ENCODE measurements at places on chromosomes 1 and 21. TPM values are rescaled to one million over a fixed set of nuclear protein-coding genes. Genes with fewer than 3 reads are reported as not detected.
A peak's percentile ranks its signal among the peaks of the same experiment; 100 is the strongest.

Gene C8A
- 0.13 TPM for polyA plus RNA-seq

DNA sequence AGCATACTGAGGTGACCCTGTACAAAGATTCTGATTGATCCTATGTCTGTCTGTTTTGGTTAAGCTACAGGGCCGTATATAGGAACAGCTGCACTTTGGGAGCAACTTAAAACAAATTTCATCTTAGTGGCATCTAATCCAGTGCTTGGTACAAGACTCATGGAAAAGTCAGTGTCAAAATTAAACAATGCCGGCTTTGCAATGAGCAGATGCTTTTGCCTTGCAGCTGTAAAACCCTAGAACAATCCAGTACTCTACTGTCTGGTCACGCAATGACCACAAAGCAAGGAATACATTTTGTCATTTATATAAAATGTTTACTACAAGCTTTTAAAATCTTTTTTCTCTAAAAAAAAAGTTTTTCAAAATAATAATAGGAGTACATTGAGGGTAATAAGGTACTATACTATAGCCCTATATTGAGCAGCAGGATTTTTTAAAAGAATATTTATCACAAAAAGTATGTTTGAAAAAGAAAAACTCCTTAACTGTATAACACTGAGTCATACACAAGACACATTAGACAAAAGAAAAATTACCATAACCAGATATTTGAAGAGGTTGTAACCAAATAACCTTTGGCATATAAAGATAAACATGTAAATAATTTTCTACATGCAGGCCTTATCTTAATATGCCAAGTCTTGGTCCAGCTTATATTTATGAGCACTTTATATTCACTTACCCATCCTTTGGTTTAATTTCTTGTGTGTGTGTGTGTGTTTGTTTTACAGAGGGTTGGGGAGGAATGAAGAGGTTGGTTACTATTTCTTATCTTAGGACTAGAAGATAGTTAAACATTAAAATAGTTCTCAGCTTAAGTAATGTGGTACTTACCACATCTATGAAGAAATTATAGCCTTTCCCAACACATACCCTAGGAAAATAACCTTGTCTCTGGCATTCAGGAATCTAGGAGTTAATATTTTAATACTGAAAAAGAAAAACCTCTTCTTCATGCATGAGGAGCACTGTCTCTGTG is 262.3 kb downstream of the FAF1 start:
- no peaks in the 10 kb centered on the region for H3K36me3 ChIP-seq
- no peaks in the 10 kb centered on the region for H3K4me1 ChIP-seq
- peak; percentile 47 for DNase-seq
- no peaks in the 10 kb centered on the region for H3K27me3 ChIP-seq

Gene AADACL4
- polyA plus RNA-seq: not detected

Gene SNX7
- polyA plus RNA-seq: 37.8 TPM

Gene CITED4
- polyA plus RNA-seq: not detected

DNA sequence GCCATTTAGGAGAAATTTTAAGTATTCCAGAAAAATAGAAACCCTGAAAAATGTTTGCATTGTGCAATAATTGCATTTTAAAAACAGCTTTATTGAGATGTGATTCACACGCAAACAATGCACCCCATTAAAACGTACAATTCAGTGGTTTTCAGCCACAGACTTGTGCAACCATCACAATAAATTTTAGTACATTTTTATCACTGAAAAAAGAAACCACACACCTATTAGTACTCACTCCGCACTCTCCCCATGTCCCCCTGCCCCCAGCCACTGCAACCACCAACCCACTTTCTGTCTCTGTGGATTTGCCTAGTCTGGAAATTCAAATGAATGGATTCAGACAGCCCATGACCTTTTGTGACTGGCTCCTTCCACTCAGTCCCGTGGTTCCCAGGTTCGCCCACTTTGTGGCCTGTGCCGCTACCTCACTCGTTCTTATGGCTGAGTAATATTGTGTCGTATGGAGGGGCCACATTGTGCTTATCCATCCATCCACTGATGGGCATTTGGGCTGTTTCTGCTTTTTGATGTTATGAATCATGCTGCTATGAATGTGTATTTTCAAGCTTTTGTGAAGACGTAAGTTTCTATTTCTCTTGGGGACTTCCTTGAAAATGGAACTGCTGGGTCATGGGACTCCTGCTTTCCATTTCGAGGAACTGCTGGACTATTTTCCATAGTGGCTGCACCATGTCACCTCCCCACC is 147.7 kb upstream of the ARHGEF16 start:
- H3K4me1 ChIP-seq: no peaks in the 10 kb centered on the region
- H3K36me3 ChIP-seq: no peaks in the 10 kb centered on the region
- no peaks in the 10 kb centered on the region for H3K27me3 ChIP-seq
- H3K4me3 ChIP-seq: no peak overlapping the region

DNA sequence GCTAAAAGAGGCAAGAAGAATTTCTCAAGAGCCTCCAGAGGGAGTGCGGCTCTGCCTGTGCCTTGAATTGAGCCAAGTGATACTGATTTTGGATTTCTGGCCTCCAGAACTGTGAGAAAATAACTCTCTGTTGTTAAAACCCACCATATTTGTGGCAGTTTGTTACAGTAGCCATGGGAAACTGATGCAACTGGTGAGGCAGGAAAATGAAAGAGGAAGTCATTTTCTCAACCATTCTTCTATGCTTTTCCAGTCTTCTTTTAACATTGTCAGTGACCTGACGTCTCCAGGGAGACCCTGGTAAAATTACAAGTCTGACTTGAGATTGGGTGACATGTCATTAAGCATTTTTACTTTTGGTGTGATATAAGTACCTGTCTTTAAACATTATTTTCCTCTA is 5.8 kb downstream of the OR6P1 start:
- H3K27me3 ChIP-seq: no peaks in the 10 kb centered on the region
- DNase-seq: no peak
- no peaks in the 10 kb centered on the region for H3K4me1 ChIP-seq
- H3K4me3 ChIP-seq: no peak overlapping the region
- no peaks in the 10 kb centered on the region for H3K36me3 ChIP-seq

Gene TMEM82
- 27.0 TPM for polyA plus RNA-seq

Gene C8B
- 0.15 TPM for polyA plus RNA-seq

GRCh38 chr1:26391450-26391849 is 18.9 kb upstream of the ZNF683 start:
- no peaks in the 10 kb centered on the region for H3K27me3 ChIP-seq
- H3K4me1 ChIP-seq: no peaks in the 10 kb centered on the region
- no peak for DNase-seq
- H3K36me3 ChIP-seq: no peaks in the 10 kb centered on the region
- H3K4me3 ChIP-seq: no peak overlapping the region

DNA sequence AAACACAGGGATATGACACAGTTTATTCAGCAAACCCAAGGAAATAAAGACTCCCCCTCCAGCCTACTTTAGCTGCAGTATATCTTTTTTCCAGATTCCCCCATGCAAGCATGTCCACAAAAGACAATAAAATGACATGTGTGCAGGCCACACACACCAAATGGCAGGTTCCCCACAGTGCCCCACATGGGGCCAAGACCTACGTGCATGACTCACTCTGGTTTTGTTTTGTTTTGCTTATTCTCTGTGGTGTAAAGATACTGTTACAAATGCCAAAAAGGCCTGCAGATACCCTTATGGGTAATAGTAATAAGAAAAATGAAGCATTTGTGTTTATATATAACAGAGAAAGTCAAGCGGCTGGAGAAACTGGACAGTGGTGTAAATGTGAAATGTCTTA is 71.6 kb downstream of the RD3 start:
- no peaks in the 10 kb centered on the region for H3K4me1 ChIP-seq
- no peaks in the 10 kb centered on the region for H3K27me3 ChIP-seq
- DNase-seq: peak; percentile 1

Gene C1QTNF12
- 203 TPM for polyA plus RNA-seq

Gene LCE2A
- not detected for polyA plus RNA-seq

GRCh38 chr1:158793604-158794003 is 12.6 kb upstream of the OR6N2 start:
- no peak for DNase-seq
- no peak overlapping the region for H3K4me3 ChIP-seq
- no peak overlapping the region for H3K27ac ChIP-seq
- H3K27me3 ChIP-seq: no peaks in the 10 kb centered on the region

Gene NBPF6
- 0.55 TPM for polyA plus RNA-seq

- H3K4me1 ChIP-seq: no peaks in the 10 kb centered on the region
- no peak overlapping the region for H3K27ac ChIP-seq
- no peaks in the 10 kb centered on the region for H3K27me3 ChIP-seq
- DNase-seq: peak; percentile 12
- H3K36me3 ChIP-seq: no peaks in the 10 kb centered on the region
- no peak overlapping the region for H3K4me3 ChIP-seq
Measured at GRCh38 chr21:40129809-40130208, 262.6 kb downstream of the PCP4 start.

DNA sequence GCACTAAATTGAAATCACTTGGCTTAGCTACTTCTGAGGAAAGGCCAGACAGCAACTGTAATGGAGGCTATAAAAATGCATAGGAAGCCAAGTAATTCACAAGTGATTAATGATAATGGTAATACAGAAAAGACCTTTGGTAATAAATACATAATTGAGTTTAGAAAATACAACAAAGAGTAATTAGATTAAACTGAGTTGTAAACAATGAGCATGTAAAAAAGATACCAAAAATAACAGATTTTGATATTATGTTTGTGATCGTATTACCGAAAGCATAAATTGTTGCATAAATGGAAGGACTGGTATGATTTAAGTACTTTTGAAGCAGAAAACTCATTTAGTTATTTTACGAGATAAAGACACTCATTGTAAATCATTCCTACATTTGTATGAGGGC is 556.7 kb upstream of the TMPRSS15 start:
- no peaks in the 10 kb centered on the region for H3K36me3 ChIP-seq
- no peak overlapping the region for H3K27ac ChIP-seq
- no peak overlapping the region for H3K4me3 ChIP-seq
- H3K4me1 ChIP-seq: no peaks in the 10 kb centered on the region
- no peaks in the 10 kb centered on the region for H3K27me3 ChIP-seq

DNA sequence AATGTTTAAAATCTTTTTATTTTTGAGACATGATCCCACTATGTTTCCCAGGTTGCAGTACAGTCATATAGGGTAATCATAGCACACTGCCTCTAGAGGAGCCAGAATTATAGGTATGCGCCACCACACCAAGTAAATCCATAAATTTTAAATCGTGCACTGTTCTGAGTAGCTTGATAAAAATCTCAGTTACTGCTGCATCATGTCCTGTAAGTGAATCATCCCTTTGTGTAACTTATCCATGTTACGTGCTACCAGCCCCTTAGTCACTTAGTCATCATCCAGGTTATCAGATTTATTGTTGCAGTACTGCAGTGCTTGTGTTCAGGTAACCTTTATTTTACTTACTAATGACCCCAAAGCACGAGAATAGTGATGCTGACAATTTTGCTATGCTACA is 1770.9 kb downstream of the BRINP3 start:
- no peaks in the 10 kb centered on the region for H3K4me1 ChIP-seq
- no peak overlapping the region for H3K27ac ChIP-seq
- no peak for DNase-seq
- no peaks in the 10 kb centered on the region for H3K27me3 ChIP-seq
- H3K4me3 ChIP-seq: no peak overlapping the region
- no peaks in the 10 kb centered on the region for H3K36me3 ChIP-seq

DNA sequence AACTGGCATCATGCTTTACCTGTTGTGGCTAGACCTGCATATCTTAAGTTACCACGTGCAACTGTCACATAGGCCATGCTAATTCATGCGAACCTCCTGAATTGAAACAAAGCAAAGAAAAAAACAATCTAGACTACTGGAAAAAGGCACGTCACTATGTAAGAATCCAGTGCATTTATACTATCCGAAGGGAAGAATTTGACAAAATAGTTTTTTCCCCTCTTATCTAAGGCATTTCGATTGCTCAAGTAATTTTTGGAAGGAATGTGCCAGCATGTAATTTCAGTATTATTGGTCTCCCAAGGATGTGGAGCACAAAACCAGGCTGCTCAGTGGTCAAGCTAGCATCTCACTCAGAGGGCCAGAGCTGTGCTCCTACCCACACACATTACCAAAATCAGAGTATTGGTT is 31.5 kb upstream of the C1orf198 start:
- DNase-seq: no peak
- H3K27me3 ChIP-seq: no peaks in the 10 kb centered on the region
- no peak overlapping the region for H3K27ac ChIP-seq
- H3K4me3 ChIP-seq: no peak overlapping the region

Gene IGSF21
- 0.18 TPM for polyA plus RNA-seq

Gene CBR1
- 1,932 TPM for polyA plus RNA-seq

- no peaks in the 10 kb centered on the region for H3K27me3 ChIP-seq
- peak overlapping the region; percentile 74 for H3K27ac ChIP-seq
- H3K36me3 ChIP-seq: peaks cover 51% of the 10 kb centered on the region
- DNase-seq: no peak
- peaks cover 57% of the 10 kb centered on the region for H3K4me1 ChIP-seq
- no peak overlapping the region for H3K4me3 ChIP-seq
Measured at GRCh38 chr1:2279210-2279639, 51.1 kb downstream of the SKI start.

DNA sequence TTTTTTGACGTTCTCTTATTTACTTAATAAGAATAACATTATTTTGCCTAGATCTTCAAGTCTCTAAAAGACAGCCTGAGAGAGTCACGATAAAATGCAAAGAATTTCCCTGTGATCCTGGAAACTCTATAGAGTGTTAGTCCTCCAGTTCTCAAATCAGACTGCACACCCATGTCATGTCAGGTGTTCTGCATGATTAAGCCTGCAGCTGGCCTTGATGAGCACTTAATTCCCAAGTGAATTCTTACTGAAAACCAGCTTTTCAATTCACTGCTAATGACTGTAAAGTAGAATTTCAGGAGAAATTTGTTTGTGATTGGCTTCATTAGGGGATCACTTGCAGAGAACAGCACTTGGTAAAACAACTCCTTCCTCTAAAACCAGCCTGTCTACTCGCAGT is 41.9 kb downstream of the CHML start:
- H3K27ac ChIP-seq: no peak overlapping the region
- no peak for DNase-seq
- H3K4me3 ChIP-seq: no peak overlapping the region
- peaks cover 7% of the 10 kb centered on the region for H3K36me3 ChIP-seq
- H3K4me1 ChIP-seq: no peaks in the 10 kb centered on the region
- no peaks in the 10 kb centered on the region for H3K27me3 ChIP-seq

GRCh38 chr1:6401673-6402072 is 8.1 kb upstream of the ACOT7 start:
- peaks cover 7% of the 10 kb centered on the region for H3K27me3 ChIP-seq
- H3K4me1 ChIP-seq: no peaks in the 10 kb centered on the region
- no peak overlapping the region for H3K27ac ChIP-seq
- no peak for DNase-seq
- H3K4me3 ChIP-seq: no peak overlapping the region

GRCh38 chr1:9262096-9262986 is 27.8 kb downstream of the H6PD start:
- H3K27ac ChIP-seq: no peak overlapping the region
- DNase-seq: no peak
- H3K4me3 ChIP-seq: no peak overlapping the region

Gene CLDN8
- not detected for polyA plus RNA-seq

- no peak for DNase-seq
- H3K4me3 ChIP-seq: no peak overlapping the region
- H3K4me1 ChIP-seq: peaks cover 6% of the 10 kb centered on the region
- H3K27me3 ChIP-seq: no peaks in the 10 kb centered on the region
- no peak overlapping the region for H3K27ac ChIP-seq
Measured at GRCh38 chr1:206737729-206738201, 32.8 kb upstream of the IL19 start.

Gene PRKAA2
- 4.4 TPM for polyA plus RNA-seq
